ENCODE measurements at places on chromosomes 11 and 22.

GRCh38 chr11:2482745-2483144 lies 37.9 kb downstream of the KCNQ1 start:
- DNase-seq: no peak

DNA sequence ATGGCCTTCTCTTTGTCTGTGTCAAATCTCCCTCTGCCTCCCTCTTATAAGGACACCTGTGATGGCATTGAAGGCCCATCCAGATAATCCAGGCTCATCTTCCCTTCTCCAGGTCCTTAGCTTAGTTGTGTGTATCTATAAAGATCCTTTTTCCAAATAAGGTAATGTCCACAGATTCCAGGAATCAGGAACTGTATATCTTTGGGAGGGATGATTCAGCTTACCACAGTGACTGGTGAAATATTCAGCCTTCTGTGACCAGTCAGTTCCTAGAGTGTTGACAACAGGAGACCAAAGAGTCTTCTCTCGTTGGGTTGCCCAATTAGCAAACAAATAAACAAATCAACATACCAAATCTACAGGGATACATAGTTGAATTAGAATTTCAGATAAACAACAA lies 175.8 kb downstream of the MPPED1 start:
- no peak for DNase-seq

DNA sequence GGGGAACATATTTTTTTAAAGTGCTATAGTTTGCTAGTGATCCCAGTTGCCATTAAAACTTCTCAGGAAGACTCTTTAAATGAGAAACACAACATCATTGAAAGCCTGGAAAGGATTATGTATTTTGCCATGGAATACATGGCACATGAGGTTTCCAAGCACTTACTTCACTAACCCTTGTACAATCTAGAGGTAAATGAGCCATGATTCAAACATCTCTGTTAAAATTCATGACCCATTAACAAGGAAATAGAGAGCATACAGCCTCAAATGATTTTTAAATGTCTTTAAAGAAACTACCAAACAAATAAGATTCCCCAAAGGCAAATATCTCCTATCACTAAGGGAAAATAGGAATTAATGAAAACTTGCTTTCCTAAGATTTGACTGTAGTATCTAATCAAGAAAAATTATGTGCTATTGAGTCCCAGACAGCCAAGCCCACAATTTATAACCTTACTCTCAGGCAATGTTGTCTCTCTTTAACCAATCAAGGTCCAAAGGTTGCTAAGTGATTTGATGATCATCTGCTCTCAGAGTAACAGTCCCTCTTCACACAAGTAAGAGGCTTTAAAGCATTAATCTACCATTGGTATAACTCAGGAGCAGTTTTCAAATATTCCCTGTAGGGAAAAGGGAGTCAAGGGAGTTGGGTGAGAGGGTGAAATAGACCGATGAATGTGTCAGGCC lies 92.0 kb upstream of the DDI1 start:
- DNase-seq: no peak

GRCh38 chr11:67276781-67277230 lies 10.5 kb downstream of the GRK2 start:
- no peak for DNase-seq

GRCh38 chr11:1130276-1131032 lies 27.3 kb upstream of the MUC5AC start:
- DNase-seq: no peak

GRCh38 chr11:133997554-133997953 lies 40.8 kb upstream of the IGSF9B start:
- DNase-seq: no peak

GRCh38 chr11:76649851-76650372 lies 20.6 kb downstream of the LRRC32 start:
- DNase-seq: no peak

- no peak for DNase-seq
Observed at GRCh38 chr11:95443386-95443785, 212.4 kb upstream of the SESN3 start.

DNA sequence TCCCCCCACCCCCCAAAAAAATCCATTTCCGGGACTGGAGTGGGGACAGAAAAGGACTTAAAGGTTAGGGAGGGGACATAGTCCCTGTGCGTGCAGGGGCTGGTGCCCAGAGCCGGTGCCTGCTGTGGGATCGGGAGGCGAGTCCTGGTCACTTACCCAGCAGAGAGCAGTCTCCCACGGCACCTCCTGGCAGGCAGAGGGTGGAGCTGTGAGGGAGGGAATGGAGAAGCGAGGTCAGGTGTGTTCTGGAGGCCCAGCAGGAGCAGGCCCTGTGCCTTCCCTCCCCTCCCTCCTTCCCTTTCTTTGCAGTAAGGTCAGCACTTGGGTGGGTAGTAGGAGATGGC lies 28.4 kb downstream of the SHANK3 start:
- DNase-seq: no peak

Data from NCI-H1048 (cell line).